ENCODE measurements at places on chromosomes 11 and 22.

DNA sequence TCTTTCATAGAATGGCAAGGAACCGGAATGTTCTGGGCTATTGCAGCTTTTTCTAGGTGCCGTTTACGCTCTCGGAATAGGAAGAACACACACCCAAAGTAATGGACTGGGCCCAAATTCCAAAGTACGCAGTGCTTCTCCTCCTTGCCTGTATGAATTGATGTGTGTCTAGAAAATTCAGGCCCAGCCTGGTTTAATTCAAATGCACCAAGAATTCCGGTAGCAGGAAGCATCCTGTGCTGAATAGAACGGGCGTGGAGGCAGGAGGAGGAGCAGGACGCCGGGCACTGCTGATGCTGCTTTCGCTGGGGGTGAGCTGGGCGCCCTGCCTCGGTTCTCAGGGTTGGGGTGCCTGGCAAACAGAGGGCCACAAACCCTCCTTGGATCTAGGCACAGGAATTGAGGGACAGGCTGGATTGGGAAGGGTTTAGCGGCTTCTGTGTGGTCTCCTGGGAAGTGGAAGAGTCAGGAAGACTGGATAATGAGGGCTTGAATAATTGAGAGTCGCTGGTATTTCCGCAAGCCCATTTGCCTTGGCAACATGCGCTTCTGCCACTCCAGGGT is 2.0 kb downstream of the PARVB start:
- no peak for DNase-seq

DNA sequence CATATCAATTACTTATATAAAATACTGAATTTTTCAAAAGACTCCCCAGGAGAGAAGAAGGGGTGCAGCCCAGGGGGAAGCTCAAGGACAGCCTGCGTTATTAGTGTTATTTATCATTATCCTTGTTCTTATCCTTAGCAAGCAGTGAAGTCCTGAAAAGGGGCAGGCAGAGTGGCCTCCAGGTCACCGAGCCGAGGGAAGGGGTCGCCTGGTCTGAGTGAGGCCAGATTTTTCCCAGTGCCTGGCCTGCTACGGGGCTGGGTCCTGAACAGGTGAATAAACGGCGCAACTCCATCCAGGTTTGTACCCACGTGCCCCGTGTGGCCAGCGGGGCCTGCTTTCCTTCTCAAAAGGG is 123.7 kb downstream of the BRD1 start:
- no peak for DNase-seq

DNA sequence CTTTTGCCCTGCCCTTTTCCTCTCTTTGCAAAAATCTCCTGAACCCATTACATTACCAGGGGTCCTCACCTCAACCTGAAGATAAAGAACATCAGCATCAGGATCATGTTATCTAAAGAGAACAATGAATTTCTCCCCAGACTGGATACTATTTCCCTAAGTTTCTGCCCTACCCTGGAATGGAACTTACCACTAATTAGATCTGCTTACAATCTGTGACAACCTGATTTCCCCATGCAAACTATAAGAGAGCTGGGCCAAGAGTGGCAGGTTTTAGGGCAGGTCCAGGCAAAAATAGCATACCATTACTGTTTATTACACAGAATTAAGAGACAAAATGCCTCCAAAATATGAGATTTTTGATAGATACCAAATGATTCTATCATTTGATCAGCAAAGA is 58.0 kb upstream of the GDPD4 start:
- DNase-seq, result no peak

- DNase-seq, result no peak
Measured at GRCh38 chr11:86863476-86863875, 63.1 kb downstream of the PRSS23 start.

GRCh38 chr11:29989174-29989970 is 27.5 kb downstream of the KCNA4 start:
- no peak for DNase-seq

GRCh38 chr11:124676386-124676785 is 2.7 kb downstream of the SPA17 start:
- no peak for DNase-seq

- no peak for DNase-seq
Measured at GRCh38 chr22:40556641-40557040, 79.9 kb downstream of the MRTFA start.

DNA sequence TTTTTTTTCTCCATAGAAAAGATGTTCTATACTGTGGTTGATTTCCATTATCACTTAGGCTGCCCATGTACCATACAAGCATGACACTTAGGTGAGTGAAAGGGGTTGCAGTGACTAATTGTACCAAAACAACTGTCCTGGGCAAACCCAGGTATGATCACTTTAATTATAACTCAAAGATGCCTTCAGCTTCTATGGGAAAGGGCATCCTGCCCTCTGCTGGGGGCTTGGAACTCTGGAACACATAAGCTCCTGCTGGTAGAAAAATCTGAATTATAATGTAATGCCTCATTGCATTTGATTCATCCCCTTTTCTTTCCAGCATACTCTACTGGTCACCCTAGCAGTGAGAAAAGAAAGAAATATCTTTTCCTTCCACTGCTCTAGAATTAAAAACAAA is 206.3 kb downstream of the DDX10 start:
- DNase-seq, result no peak

DNA sequence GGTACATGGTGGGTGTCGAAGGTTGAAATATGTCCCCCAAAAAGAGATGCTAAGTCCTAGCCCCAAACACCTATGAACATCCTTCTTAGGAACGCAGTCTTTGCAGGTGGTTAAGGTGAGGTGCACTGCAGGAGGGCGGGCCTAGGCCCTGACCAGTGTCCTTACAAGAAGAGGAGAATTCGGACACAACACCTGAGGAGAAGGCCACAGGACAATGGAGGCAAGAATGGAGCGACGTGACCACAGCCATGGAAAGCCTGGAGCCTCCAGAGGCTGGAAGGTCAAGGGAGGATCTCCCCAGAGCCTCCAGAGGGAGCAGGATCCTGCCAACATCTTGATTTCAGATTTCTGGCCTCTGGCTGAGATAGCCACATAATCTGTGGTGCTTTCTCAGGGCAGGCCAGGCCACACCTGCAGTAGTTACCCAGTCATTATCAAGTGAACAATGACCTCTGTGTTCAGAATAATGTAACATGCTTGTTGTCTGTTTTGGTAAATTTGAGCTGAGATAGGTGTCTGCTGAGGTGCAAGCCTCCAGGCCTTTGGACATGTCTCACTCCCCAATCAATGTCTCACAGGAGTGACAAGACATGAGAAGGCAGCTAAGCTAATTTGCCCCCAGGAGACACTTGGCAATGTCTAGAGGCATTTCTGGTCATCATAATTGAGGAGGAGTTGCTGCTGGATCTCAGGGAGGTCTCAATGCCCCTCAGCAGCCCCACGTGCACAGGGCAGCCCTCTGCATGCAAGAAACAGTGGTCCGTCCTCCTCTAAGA is 498.9 kb downstream of the BRD1 start:
- no peak for DNase-seq

DNA sequence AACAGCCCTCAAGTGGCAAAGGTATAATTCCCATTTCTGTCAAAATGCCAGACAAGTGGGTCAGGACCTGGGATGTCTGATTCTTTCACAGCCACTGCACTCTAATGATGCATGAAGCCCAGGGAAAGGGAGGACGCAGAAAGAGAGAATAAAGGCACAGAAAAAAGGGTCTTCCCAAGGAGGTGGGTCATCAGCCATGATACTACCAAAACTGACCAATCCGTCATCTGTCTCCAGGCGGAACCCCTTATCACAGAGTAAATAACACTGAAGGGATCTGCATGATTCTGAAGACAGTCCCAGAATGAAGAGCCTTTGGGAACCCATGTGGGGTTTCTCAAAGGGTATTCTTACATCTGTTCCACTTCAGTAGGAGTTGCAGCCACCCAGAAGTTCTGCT is 73.8 kb upstream of the OPCML start:
- no peak for DNase-seq

All from DMS79 treated with DMSO at 0.1 percent for 48 hours (cell line).